ENCODE measurements at places on chromosomes 3 and 15. TPM values are rescaled to one million over a fixed set of nuclear protein-coding genes. Genes with fewer than 3 reads are reported as not detected.

GOLGA6A gene
- total RNA-seq, result 0.08 TPM

PLSCR5 gene
- total RNA-seq, result not detected

MRPS22 gene
- 51.1 TPM for total RNA-seq

GPR62 gene
- total RNA-seq, result not detected

CIB1 gene
- total RNA-seq, result 118 TPM

ZMYND10 gene
- total RNA-seq, result 0.64 TPM

FAM162A gene
- 106 TPM for total RNA-seq

ADGRG7 gene
- not detected for total RNA-seq

MUC4 gene
- total RNA-seq, result 43.5 TPM

CHRM5 gene
- total RNA-seq, result not detected

TM4SF18 gene
- total RNA-seq, result 0.76 TPM

CCDC14 gene
- total RNA-seq, result 11.8 TPM

CHL1 gene
- total RNA-seq, result 10.0 TPM

USP19 gene
- 36.2 TPM for total RNA-seq

SLC6A20 gene
- 0.16 TPM for total RNA-seq

FANCD2OS gene
- not detected for total RNA-seq

PARP6 gene
- total RNA-seq, result 32.6 TPM

CAMK2N2 gene
- total RNA-seq, result 0.24 TPM

TM4SF1 gene
- 125 TPM for total RNA-seq

GRCh38 chr15:77836121-77836692 lies 203.5 kb upstream of the LINGO1 start:
- no peak for ATAC-seq

- ATAC-seq, result peak; percentile 45
Observed at GRCh38 chr15:85649372-85649771, 145.4 kb downstream of the KLHL25 start.

DNA sequence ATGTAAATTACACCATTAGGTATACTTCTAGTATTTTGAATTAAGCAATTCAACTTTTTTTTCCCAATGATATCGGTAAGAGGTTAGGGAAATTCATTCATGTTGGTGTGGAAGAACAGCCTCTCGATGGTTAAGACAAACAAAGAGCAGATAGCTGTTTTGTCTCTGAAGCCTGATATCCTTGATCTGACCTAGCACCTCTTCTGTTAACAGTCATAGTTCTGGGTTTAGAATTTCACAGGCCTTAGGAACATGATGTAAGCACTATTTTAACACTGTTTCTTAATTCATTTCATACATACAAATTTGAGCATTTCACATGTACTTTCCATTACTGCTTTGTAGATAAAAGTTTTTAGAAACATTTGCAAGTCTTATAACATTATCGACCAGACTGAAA lies 367.5 kb upstream of the ZNF385D start:
- no peak for ATAC-seq

- ATAC-seq, result no peak
Observed at GRCh38 chr3:87272718-87273341, 3.6 kb downstream of the POU1F1 start.

GRCh38 chr15:62847900-62848489 lies 194.6 kb upstream of the TPM1 start:
- peak; percentile 56 for ATAC-seq

DNA sequence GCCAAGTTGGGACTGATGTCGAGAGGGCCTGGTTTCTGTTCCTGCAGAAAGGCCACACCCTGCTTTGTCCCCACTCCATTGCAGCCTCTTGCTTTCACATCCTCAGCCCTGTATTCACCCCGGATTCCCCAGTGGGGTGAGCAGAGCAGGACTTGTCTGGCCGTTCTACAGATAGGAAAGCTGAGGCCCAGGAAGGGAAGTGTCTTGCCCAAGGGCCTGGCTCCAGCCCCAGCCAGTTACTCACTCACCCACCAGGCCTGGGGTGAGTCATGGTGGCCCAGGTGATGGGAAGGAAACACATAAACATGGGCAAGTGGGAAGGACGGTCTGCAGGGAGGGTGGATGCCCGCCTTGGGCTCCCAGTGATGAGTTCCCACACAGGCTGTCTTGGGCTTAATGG lies 6.1 kb upstream of the DUSP7 start:
- ATAC-seq, result peak; percentile 70

- peak; percentile 55 for ATAC-seq
Observed at GRCh38 chr15:33581032-33581431, 270.3 kb downstream of the RYR3 start.

GRCh38 chr3:46609212-46609721 lies 3.1 kb upstream of the FAM240A start:
- ATAC-seq, result no peak

GRCh38 chr15:60568914-60569391 lies 90.0 kb upstream of the ICE2 start:
- no peak for ATAC-seq

- no peak for ATAC-seq
Observed at GRCh38 chr3:108136561-108137459, 46.0 kb upstream of the CD47 start.

GRCh38 chr3:183527428-183528379 lies 27.8 kb downstream of the KLHL6 start:
- no peak for ATAC-seq

- no peak for ATAC-seq
Observed at GRCh38 chr3:195155570-195156241, 115.3 kb downstream of the XXYLT1 start.

DNA sequence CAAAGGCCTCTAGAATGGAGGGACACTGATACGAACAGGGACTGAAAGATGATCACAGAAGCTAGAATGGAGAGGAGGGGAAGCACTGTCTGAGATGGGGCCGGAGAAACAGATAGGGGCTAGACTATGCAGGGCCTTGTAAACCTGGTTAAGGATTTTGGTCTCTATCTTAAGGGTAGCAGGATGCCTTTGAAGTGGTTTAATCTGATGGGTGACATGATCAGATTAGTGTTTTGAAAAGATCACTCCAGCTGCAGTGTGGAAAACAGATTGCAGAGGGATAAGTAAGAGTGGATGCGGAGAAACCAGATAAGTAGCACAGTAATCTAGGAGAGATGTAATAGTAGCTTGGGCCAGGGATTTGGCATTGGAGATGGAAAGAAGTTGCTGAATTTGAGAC lies 108.1 kb downstream of the RSRC1 start:
- no peak for ATAC-seq

- no peak for ATAC-seq
Observed at GRCh38 chr3:147159141-147159540, 247.2 kb downstream of the ZIC4 start.

DNA sequence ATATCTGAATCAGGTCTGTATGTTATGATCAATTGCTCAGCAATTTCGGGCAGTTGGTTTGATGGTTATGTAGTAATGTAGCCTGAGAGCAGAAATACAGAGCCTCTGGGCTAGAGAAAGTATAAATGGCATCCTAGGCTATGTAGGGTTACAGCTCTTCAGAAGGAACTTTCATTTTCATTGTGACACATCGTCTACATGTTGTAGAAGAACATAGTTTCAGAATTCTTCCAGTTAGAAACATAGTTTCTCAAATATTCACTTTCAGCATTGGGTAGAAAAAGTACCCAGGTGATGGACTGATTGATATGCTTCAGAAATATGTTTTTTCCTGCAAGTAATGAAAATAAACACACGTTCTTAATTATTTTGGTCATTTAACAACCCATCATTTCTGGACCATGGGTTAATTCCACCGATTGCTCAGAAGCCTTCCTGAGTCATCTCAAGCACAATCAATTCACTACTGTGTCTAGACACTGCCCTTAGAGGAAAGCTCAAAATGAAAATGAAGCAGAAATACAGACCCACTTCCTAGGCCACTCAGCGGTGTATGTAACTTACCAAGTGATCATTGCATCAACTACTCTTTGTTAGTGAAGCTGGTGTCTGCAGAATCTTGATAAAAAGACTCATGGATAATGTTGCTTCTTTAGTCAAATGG lies 88.8 kb upstream of the TSEN2 start:
- no peak for ATAC-seq

- ATAC-seq, result no peak
Observed at GRCh38 chr3:172915911-172916514, 165.5 kb downstream of the ECT2 start.

DNA sequence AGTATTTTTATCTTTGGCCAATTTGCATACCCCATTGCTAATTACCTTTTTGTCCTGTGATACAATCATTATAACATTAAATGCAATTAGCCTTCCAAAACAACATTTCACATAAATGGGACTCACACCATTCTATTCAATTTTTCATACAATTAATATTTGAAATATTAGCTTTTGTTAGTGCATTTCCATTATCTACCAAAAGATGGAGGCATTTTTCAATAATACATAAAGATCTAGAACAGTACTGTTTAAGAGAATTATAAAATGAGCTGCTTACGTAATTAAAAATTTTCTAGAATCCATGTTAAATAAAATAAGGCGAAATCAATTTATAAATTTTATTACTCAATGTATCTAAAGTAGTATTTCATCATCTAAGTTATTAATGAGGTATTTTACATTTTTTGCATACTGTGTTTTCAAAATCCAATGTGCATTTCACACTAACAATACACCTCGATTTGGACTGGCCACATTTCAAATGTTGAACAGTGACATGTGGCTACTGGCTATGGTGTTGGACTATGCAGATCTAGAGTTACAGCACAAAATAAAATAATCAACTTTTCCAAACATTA lies 74.3 kb downstream of the TJP1 start:
- ATAC-seq, result no peak

- peak; percentile 22 for ATAC-seq
Observed at GRCh38 chr15:55587321-55588069, 650 bp downstream of the PYGO1 start.

GRCh38 chr15:63135281-63135680 lies 13.6 kb downstream of the LACTB start:
- ATAC-seq, result no peak

DNA sequence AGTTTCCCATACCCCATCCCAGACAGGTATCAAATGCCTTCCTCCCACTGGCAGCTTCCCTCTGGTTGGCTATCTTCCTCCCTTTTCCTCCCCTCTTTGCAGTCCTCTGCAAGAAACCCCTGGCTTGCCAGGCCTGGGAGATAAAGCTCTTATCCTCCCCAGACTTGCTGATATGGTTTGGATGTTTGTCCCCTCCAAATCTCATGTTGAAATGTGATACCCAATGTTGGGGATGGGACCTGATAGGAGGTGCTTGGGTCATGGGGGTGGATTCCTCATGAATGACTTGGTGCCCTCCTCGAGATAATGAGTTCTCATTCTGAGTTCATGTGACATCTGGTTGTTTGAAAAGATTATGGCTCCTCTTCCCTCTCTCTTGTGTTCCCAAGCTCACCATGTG lies 32.2 kb upstream of the SNRK start:
- no peak for ATAC-seq

DNA sequence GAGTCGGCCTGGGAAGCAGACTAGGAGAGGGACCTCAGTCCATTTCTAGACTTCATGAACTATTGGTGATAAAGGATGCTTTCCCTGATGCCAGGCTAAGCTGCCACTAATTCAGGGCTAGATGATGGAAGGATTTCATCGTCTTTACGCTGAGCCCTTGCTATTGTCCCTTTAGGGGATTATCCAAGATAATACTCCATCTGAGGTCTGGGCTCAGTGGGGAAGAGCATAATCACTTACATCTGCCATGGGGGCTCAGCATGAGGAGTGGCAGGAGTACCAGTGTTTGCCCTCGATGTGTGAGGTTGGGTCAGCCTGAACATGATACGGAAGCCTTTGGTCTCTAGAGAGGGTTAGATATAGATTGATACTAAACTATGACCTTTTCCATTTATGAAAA lies 47.3 kb downstream of the PTPRG start:
- no peak for ATAC-seq

DNA sequence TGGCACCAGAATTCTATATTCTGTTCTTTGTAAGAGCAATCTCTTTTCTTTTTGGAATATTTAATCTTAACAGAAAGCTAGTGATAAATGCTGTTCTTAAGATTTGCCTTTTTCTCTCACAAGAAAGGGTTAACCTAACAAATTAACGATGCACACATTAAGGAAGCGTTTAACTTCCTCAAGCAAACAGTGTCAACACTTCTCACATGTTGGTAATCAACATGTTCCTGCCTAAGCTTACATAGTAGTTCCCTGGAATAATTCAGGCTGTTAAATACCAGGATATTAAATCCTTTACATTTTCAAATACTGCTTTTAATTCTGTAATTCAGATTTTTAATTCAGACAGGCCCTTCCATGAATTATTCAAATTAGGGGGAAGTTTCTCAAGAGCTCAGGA lies 67.4 kb upstream of the RPL35A start:
- peak; percentile 50 for ATAC-seq

DNA sequence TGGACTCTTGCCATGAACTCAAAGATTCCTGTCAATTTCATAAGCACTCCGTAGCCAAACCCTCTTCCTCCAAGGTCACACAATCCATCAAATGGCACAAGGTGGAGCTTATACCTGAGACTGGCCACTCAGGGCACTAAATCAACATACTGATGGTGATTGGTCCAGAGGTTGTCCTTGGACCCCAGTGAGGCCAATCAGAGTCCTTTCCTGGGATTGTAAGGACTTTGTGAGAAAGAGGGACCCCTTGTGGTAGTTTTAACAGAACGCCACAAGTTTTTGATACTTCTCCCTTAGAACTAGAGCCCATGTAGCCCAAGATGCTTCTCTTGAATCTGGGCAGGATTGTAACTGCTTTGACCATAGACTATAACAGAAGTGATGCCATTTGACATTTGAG lies 44.4 kb upstream of the LARS2 start:
- ATAC-seq, result no peak

- peak; percentile 49 for ATAC-seq
Observed at GRCh38 chr3:130711565-130712324, 34.9 kb downstream of the PIK3R4 start.

DNA sequence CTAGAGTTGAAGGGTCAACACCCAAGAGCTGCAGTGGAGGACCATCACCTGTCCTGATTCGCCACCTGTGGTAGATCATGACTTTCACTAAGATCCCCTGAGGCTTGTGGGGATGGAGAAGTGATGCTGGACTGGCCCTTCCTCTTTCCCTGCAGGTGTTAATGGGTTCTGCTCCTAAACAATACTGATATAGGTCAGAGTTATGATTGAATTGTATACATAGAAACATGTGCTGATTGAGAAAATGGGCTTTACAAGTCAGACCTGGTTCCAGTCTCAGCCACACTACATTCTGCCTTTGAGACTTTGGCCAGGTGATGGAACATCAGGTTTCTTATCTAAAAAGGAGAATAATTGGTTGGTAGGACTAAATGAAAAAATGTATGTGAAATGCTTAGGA lies 418.9 kb upstream of the TPRG1 start:
- no peak for ATAC-seq

- no peak for ATAC-seq
Observed at GRCh38 chr15:63891768-63892133, 58.0 kb upstream of the HERC1 start.

DNA sequence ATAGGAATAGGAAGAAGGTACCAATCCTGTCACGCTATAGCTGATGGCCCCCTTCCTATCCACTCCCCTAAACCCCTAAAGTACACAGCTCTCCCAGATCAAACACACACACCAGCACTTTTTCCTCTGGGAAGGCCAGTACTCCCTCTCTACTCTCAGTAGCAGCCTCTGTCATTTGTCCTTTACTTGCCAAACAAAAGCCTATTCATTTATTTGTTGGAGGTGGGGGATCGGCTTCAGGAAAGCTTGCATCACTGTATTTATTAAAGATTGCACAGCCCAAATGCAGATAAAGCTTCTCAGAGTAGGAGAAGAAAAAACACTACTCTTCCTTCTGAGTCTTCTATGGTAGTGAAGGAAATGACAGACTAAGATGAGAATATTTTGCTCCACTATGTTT lies 429.7 kb upstream of the RASGRP1 start:
- no peak for ATAC-seq

GRCh38 chr3:134601539-134602439 lies 49.0 kb downstream of the KY start:
- no peak for ATAC-seq
